ENCODE measurements at places on chromosomes 13 and 19.

DNA sequence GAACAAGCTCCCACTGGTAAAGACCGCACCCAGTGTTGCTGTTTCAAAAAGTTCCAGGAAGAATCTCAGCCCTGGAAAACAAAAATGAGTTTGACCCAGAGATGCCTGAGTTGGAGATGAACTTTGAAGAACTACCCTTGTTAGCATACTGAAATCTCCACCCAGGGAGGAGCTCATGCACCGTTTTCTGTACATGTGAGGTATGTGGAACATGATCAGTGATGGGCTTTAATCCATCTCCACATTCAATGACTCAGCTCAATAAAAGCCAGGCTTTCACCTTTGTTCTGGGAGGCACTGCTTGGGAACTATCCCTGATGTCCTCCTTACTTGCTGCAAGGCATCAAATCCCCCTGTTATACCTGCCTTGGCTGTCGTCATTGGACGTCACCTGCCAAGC lies 279.9 kb downstream of the UQCRFS1 start:
- no peak for DNase-seq

- no peak for DNase-seq
These were observed 100.4 kb upstream of the GJB6 start for GRCh38 chr13:20332361-20333096.

DNA sequence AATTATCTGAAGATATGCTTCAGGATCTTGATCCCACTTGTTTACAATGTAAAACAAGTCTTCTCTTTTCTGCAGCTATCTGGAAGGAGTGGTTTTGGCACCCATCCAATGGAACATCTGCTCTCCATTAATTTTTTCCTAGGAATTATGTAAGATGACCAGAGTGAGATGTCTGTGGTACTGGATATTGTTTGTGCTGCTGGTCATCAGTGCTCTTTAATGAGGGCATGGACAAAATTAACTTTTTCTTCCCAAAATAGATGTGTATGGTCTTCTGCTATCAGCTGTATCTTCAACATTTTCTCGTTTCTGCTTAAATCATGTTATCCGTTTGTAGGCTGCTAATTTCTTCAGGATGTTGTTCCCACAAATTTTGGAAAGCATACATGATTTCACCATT lies 415.4 kb upstream of the KLHL1 start:
- no peak for DNase-seq

DNA sequence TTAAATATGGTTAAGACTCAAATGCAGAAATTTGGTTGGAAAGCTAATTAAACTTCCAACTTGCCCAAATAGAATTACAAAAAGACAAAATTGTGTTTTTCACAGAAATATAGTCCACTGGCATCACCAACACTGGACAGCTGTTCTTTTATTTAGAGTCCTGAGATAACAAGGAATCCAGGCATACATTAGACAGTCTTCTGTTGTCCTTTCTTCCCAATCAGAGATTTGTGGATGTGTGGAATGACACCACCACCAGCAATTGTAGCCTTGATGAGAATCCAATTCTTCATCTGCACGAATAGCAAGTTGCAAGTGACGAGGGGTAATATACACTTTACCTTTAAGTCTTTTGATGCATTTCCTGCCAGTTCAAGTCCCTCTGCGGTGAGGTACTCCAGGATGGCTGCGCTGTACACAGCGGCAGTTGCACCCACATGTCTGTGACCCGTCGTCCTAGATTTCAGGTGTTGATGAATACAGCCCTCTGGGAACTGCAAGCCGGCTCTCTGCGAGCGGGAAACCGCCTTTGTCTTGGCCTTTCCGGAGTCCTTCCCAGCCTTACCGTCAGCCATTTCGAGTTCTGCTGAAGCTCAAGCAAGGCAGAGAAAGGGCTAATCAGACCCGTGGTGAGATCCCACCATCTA lies 14.7 kb downstream of the UBAC2 start:
- no peak for DNase-seq

GRCh38 chr13:93975242-93975641 lies 504.2 kb downstream of the DCT start:
- no peak for DNase-seq

DNA sequence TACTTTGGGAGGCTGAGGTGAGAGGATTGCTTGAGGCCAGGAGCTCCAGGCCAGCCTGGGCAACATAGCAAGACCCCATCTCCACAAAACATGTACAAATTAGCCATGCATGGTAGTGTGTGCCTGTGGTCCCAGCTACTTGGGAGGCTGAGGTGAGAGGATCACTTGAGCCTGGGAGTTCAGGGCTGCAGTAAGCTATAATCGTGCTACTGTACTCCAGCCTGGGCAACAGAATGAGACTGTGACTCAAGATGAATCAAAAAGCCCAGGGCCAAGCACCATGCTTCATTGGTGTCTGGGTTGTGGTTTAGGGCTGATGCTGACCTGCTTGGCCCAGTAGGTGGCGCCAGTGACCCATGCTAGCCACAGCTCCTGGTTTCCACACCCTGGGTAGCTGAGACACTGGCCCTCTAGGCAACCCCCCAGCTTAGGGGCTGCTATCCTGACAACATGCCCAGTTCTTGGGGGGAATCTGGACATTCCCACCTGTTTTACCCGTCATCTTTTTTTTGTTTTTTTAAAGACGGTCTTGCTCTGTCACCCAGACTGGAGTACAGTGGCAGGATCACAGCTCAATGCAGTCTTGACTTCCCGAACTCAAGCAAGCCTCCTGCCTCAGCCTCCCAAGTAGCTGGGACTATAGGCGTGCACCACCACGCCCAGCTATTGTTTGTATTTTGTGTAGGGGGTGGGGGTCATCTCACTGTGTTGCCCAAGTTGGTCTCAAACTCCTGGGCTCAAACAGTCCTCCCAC lies 5.5 kb downstream of the CCDC124 start:
- peak; percentile 71 for DNase-seq

GRCh38 chr13:52159159-52159982 lies at the start of gene NEK3:
Gene NEK3, minus strand, starts transcription at chr13:52159597. Its CDS starts 3,406 bp downstream, at chr13:52156191.
- peak; percentile 47 for DNase-seq

DNA sequence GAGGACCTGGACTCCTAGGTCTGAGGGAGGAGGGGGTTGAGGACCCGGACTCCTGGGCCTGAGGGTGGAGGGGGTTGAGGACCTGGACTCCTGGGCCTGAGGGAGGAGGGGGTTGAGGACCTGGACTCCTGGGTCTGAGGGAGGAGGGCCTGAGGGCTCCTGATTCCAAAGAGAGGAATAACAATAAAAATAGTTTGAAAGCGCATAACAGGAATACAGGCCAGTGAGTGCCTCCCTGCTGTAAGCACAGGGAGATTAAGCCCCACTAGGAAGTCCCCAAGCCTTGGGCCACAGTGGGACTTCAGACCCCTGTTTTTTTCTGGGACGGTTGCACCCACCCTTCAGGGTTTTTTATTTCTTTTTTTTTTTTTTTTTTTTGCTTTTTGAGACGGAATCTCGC lies 1.2 kb upstream of the SBK2 start:
- DNase-seq = no peak

- no peak for DNase-seq
These were observed 82.0 kb downstream of the PCDH9 start for GRCh38 chr13:67148161-67148571.

GRCh38 chr13:42272115-42272803 lies at the start of gene AKAP11:
Gene AKAP11, plus strand, starts transcription at chr13:42272152. Its CDS starts 14,197 bp downstream, at chr13:42286349.
- DNase-seq = peak; percentile 24

- DNase-seq = no peak
These were observed 15.6 kb upstream of the NANOS3 start for GRCh38 chr19:13861392-13861713.

GRCh38 chr19:42121656-42122069 lies 10.6 kb downstream of the POU2F2 start:
- DNase-seq = no peak

- no peak for DNase-seq
These were observed 306.8 kb downstream of the KCNRG start for GRCh38 chr13:50322006-50322405.

DNA sequence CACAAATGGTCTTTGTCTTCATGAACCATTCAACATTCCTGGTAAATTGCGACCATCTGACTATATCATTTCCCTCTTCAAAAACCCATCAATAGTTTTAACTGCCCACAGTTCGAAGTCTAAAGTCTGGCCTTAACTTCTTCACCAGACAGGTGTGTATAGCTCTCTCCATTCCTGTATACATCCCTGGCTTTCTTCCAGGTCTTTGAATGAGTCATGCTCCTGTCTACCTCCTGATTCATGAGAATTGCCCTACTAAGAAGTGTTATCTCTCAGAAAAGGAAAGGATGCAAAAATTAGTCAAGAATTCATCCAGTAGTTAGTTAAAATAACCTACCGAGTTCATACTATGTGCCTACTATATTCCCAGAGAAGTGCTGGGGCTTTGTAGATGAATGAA lies 225.0 kb downstream of the TBC1D4 start:
- DNase-seq = peak; percentile 73

DNA sequence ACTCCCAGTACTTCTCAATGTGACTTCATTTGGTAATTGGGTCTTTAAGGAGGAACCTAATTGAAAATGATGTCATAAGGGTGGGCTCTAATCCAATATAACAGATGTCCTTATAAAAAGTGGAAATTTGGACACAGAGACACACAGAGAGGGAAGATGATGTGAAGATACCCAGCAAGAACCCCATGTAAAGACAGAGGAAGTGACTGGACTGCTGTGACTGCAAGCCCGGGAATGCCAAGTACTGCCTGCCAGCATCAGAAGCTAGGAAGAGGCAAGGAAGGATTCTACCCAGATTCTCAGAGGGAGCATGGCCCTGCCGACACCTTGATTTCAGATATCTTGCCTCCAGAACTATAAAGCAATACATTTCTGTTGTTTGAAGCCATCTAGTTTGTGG lies 239.3 kb downstream of the KCTD12 start:
- no peak for DNase-seq

DNA sequence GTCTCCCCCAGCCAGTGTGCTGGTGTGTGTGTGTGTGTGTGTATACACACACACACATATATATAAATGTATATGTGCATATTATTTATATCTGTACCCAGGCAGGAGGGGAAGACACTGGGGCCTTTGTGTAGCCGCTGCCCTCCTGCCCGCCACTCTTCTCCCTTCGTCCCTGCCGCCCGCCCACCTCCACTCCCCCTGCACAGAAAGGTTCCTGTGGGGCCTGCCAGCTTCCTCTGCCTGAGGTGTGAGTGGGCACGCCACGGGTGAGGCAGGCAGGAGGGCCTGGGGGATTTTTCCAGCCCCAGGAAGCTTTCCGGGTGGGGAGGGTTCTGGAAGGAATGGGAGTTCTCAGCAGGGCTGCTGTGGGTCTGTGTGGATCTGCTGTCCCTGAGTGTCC lies 6.9 kb downstream of the IRF2BP1 start:
- DNase-seq = no peak

DNA sequence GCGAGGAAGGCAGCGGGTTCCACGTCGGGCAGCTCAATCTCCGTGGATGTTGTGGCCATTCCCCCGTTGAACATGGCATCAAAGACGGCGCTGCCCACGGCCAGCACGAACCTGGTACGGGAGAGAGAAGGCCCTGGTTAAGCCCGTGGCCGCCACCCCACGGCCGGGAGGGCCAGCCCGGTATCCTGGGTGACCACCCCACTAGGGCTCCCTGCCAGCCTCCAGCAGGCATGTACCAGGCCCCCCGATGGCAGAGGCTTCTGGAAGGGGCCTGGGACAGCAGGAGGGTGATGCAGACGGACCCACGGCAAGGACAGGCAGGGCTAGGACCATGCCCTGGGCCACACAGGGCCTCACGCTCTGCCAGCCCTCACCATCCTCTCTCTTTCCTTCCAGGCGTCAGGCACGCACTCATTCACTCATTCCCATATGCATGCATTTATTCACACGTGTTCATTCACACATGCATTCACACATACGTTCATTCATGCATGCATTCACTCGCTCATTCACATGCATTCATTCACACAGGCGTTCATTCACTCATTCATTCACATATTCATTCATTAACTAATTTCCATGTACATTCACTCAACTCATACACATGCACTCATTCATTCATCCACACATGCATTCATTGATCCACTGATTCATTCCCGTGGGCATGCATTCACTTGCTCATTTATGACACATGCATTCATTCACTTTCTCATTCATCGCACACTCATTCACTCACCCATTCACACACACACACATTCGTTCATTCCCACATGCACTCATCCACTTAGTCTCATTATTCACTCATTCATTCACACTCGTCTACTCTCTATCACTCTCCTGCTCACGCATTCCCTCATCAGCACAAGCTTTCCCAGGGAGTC lies 17.9 kb downstream of the BTBD2 start:
- DNase-seq = no peak

DNA sequence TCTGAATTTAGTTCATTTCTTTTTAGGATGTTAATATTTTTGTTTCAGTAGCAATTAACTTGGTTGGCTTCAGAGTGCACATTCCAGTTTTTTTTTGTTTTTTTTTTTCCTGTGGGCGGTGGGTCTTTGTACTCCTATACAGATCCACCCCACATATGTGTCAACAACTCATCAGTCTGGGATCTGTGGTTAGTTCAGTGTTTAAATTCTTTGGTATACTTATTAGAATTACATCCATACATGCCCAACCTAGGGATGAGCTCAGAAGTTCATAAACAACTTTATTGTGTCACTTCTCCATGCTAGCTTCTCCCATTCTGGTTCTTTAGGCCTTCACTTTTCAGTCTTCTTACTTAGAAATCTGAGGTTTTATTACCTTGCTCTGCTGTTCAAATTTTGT lies 50.9 kb downstream of the PCCA start:
- no peak for DNase-seq

- no peak for DNase-seq
These were observed 219.2 kb upstream of the IRS2 start for GRCh38 chr13:110005563-110005962.

DNA sequence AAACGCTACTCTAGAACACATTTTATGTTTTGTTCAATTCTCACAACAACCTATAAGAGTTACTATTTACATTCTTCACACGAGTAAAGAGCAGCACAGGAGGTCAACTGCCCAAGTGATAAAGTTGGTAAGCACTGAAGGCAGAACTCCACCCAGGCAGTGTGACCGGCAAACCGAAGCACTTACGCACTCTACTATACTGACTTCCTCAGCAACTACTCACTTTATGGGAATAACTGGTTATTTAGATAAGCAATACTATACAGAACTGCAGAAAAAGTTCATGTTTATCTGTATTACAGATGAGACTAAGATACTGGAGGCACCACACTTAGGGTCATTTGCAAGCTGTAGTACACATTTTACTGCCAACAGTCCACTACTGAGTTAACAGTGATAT lies 28.8 kb downstream of the FOXO1 start:
- no peak for DNase-seq

DNA sequence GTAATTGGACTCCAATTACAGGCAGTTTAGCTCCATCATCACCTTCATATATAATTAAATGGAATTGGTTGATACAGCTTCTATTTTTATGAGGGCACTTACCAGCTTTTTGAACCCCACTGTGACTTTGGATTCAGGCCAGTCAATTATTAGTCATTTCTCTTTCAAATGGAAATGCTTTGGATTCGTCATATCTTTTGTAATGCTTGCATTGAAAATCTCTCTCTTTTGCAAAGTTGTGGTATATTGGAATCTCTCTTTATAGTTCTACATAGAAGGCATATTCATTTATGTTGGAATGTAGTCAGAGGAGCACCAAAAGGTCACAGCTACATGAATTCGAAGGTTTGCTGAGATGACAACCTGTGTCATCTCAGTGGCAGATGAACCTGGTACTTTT lies 1074.3 kb upstream of the SLC10A2 start:
- no peak for DNase-seq

GRCh38 chr19:39845172-39845571 lies 1.0 kb downstream of the FBL start:
- no peak for DNase-seq

All from LoVo (cell line).